ENCODE measurements at places on chromosomes 16 and 17.

GRCh38 chr17:68562736-68563135 is 38.4 kb downstream of the FAM20A start:
- DNase-seq = no peak

GRCh38 chr16:67248401-67249177 is at the start of gene SLC9A5:
Gene SLC9A5, plus strand, starts transcription at chr16:67248979. Its CDS starts 36 bp downstream, at chr16:67249015.
- DNase-seq = peak; percentile 32

DNA sequence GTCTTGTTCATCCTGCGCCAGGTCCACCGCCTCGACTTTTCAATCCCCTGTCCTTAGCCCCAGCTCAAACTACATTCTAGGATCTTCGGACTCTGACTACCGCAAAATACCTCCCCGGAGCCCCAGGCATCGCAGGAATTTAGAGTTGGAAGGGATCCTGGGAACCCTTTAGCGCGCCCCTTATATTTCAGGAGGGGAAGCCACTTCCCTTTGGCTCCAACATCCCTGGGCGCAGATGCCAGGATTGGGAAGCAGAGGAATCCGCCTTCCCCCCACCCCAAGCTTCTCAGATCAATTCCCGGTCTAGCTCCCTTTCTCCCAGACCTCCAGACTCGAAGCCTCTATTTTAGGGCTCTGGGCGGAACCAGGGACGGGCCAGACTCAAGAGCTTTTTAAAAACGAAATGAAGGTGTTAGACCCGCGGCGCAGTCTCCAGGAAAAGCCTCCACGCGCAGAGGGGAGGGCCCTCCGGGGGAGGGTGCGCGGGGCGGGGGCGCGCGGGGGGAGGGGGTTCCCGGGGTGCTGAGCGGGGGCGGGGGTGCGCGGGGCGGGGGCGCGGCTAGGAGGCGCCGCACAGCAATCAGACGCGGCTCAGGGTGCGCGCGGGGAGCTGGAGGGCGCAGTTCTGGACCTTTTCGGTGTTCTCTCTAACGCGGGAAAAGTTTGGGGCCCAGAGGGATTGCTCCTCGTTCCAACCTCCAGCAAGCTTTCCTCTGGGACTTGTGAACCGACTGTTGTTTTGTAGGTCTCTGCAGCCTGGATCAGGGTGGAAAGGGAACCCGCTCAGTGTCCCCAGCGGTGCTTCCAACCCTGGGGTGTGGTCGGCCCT is 1.6 kb downstream of the AHSP start:
- peak; percentile 14 for DNase-seq

GRCh38 chr16:27347930-27348685 is 34.3 kb downstream of the IL4R start:
- no peak for DNase-seq

DNA sequence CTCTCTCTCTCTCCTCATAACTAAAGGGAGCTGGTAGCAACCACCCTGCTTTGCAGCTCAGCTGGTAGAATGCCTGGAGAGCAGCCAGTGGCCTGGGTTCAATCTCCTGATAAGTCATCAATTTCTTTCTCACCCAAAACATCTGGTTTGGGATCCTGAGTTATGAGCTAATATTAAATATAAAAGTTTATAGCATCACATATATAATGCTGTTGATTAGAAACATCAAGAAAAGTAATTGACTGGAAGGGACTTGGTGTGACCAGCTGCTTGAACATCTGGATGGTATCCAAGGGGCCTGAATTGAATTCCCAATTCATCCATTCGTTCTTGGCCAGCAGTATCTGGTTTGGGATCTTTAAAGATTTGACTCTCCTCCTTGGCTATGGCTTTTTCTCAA is 12.2 kb upstream of the ELAC2 start:
- no peak for DNase-seq

- DNase-seq = no peak
Observed at GRCh38 chr16:19968891-19969683, 84.4 kb upstream of the GPRC5B start.

DNA sequence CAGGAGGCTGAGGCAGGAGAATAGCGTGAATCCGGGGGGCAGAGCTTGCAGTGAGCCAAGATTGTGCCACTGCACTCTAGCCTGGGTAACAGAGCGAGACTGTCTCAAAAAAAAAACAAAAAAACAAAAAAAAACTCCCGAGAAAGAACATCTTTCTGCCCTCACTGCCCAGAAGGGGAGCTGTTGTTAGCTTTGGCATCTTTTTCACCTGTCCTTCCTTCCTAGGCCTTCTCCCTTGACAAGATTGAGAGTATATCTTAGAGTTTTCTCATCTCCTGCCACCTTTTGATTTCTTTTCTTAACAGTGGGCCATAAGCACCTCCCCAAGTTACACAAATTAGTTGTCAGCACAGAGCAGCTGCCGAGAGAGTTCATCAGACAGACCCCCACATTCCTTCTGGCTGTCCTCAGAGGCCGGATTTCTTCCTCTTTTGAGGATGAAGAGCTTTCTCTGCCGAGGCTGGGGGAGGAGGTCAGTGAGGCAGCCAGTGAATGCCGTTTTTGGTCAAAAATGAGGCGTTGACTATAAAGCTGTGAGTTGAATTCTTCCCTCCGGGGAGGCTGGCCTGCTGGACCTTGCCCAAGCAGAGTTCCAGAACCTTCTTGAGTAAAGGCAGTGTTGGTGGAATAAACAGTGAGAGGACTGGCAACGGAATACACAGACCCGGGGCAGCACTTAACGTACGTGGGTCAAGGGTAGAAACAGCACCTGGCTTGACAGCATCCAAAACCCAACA is 127.0 kb downstream of the ABCC6 start:
- DNase-seq = no peak

DNA sequence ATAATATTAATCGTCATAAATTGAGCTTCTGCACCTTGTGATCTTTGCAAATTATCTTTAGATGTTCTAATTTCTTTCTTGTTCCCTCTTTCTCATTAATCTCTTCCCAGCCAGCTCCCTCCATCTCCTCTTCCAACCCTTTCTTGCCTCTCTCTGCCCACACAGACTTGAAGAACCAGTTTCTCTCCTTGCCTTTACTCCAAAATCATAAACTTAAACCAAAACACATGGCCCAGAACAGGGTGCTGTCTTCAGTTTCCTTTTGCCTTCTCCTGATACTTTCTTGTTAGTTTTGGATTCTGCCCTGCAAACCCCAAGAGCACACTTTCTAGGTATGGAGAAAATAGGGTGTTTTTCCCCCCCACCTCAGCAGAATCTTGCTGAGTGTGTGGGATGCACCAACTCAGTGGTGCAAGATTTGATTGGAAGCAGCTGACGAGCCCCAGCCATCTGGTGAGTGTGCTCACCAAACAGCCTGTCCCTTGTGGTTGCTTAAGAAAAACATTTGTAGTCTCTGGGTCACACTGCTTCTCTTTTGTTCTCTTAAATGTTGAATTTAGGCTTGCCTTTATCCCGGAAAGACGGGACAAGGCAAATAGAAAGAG is 175.8 kb upstream of the MAF start:
- DNase-seq = no peak

- DNase-seq = no peak
Observed at GRCh38 chr16:47033176-47033575, 59.7 kb upstream of the DNAJA2 start.

DNA sequence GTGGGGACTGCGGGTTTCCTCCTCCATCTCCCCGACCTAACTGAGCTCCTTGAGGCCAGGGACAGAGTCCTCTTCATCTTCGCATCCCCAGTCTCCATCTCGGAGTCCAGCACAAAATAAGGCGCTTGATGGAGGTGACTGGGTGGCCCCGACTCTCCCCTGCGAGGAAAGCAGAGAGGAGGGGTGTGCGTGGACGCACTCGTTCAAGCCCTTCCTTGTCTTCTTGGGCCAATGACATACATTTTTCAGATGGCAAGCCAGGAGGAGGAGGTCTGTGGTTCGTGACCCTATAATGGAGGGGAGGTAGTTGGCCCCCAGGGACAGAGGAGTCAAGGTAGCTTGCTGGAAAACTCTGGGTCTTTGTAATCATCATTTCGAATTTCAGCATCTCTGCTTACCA is 17.2 kb downstream of the CRISPLD2 start:
- no peak for DNase-seq

DNA sequence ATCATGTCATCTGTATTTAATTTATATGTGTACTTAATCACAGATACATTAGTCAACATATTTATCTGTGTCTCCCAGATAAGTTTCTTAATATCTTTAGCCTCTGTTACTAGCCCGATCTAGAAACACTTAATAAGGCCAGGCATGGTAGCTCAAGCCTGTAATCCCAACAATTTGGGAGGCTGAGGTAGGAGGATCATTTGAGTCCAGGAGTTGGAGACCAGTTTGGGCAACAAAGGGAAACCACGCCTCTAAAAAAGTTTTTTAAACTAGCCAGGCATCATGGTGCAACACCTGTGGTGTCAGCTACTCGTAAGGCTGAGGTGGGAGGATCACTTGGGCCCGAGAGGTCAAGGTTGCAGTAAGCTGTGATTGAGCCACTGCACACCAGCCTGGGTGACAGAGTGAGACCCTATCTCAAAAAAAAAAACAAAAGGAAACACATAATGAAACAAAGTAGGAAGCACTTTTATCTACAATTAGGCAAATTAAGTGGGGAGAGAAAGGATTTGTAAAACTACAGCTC is 9.4 kb downstream of the SKA2 start:
- DNase-seq = no peak

DNA sequence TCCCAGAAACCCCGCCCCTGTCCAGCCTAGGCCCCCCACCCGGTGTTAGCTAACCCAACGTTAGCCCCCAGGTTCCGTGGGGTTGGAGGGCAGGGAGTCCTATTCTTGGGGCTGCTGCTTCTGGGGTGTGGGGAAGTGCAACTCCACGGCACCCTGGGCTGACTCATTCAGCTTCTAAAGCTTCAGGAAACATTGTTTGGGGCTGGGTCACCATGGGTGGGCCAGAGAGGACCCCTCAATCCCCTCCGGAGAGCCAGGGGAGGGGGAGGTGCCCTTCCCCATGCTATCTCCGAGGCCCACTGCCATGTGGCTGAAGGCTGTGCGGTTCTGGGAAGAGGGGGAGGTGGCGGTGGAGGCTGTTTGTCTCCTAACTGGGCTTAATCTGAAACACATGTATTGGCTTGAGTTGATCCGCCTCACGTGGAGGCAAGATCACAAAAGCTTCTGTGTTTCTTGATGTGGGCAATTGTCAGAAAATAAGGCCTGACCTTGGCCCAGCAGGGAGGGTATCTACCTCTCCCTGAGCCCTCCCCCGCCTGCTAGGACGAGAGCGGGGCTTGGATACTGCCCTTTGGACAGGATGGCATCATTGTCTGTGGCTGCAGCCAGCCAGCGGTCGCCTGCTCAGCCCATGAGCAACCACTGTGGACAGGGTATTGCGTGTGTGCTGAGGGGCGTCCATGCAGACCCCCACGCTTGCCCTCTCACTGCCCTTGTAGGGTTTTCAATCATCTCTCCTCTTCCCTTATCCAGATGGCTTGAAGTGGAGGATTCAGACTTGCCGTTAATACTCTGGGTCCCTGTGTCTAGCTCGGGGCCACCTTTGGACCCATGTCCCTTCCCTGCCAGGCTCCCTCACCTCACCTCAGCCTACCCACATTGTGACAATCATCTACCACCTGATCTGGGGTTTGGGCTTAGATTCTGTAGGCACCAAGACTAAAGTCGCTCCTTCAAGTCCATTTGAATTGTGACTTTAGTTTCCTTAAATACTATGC is 1.3 kb downstream of the SERPINF1 start:
- no peak for DNase-seq

GRCh38 chr16:12305847-12306801 is 329.6 kb downstream of the SNX29 start:
- DNase-seq = no peak

- DNase-seq = no peak
Observed at GRCh38 chr17:58377093-58377601, 25.1 kb upstream of the SUPT4H1 start.

DNA sequence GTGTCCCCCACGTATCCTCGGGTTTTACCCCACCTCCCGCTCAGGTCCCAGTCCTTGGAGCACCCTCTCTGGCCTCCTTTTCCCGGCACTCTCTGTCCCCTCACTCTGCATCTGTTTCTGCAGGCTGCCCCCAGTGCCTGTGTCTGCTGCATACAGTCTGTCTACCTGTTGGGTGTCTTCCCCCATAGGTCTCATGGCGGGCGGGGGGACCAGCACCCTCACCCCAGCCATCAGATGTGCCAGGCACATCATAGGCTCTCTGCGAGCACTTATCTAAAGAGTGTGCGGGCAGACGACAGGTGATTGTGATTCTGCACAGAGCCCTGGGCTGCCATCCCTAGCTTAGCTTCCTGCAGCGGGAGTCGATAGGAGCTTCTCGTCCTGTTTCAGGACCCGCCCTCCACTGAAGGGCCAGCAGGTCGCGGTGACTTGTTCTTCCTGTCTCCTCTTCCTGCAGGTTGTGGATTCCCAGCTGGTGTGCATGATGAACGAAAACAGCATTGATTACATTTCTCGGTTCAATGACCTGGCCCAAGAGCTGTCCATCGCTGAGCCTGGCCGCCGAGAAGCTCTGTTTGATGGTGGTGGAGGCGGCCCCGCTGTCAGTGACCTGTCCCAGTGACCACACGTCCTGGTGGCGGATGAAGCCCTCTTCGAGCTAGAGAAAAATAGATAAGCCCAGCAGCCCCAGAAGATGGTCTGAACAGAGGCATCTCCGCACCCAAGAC is 4.5 kb upstream of the JPT2 start:
- DNase-seq = no peak

GRCh38 chr16:3856367-3857141 is 24.0 kb downstream of the CREBBP start:
- DNase-seq = no peak

DNA sequence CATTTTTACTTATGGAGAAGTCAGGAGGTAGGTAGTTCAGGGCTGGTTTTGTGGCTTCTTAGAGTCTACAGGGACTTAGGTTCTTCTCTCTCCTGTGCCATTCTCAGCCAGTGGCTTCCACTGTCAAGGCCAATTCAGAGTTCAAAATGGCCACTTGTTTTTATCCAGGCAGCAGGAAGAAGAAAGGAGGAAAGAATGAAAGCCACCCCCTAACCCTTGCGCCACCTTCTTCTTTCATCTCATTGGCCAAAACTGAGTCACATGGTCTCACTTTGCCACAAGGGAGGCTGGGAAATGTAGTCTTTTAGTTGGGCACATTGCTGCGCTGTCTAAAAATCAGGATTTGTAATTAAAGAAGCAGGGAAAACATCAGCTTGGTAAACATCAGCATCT is 60.8 kb upstream of the MED9 start:
- no peak for DNase-seq

DNA sequence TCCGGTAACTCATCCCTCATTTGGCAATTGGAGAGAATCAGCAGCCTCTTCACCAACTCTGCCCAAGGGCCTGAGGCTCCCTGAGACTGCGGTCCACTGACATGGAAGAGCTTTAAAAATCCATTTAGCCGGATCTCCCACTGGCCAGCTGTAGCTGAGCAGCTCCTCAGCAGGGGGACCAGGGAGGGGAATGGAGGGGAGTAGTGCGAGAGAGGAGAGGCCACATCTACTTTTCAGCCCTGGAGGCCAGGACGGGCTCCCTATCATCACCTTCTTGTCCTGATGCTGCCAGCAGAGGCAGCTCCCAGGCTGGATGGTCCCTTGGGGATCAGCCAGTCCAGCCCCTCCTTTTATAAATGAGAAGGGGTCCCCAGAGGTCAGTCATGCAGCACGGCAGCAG is 25.0 kb upstream of the SPPL2C start:
- no peak for DNase-seq
